ENCODE measurements at places on chromosomes 7 and 10. TPM values are rescaled to one million over a fixed set of nuclear protein-coding genes. Genes with fewer than 3 reads are reported as not detected.
A peak's percentile ranks its signal among the peaks of the same experiment; 100 is the strongest.

NXPH1 gene
- polyA plus RNA-seq, result 0.22 TPM

MSS51 gene
- 2.0 TPM for polyA plus RNA-seq

DNA sequence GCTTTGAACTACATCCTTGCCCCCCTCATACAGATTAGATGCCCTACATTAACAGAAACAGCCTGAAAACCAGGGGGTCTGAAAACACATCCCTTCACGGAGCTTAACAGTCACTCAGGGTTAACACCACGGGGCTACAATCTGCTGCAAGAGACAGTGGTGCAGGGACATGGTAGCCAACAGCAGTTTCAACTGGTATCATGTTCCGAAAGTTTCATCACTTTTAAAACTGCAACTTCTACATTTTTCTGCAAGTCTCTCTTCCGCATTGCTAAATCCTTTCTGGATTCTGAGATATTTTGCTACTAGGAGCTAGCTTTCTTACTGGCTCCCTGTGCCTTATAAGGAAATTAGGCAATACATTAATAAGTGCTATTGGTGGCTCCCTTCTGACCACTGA, 92.6 kb downstream of the JAZF1 start:
- no peak for DNase-seq

GJD4 gene
- polyA plus RNA-seq, result not detected

DNA sequence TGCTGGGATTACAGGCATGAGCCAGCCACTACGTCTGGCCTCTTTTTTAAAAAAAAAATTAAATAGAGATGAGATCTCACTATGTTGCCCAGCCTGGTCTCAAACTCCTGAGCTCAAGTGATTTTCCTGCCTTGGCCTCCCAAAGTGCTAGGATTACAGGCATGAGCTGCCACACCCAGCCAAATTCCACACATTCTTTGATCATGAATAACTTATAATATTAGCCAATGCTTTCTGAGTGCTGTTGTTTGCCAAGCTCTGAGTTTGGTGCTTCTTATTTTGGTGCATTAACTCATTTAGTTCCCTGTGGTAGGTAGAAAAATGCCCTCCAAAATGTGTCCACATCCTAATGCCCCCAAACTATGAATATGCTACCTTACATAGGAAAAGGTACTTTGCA, 47.2 kb upstream of the MKI67 start:
- no peak for DNase-seq

ADCYAP1R1 gene
- 0.73 TPM for polyA plus RNA-seq

- no peak for DNase-seq
These were observed 55.3 kb downstream of the STK32C start for GRCh38 chr10:132252412-132252811.

DNA sequence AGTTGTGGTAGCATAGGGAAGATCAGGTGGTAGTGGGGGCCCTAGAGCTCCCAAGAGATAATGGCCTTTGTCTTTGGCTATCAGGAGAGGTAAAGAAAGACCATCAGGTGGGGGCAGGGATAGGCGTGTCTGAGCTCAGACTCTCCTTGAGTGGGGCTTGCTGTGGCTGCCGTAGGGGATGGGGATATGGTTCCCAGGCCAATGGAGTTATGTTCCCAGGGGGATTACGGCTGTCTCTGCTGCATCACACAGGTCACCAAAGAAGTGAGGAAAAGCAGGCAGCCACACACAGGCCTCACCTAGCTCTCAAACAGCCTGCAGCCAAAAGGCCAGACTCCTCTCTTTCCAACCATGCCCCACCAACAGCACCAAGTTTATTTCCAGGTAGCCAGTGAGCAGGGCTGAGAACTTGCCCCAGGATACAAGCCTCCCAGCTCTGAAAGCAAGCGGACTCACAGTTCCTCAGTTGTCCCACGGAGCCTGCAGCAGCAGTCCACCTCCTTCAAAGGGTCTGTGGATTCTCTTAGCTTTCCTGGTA, 37.6 kb upstream of the C1QL3 start:
- no peak for DNase-seq

DNA sequence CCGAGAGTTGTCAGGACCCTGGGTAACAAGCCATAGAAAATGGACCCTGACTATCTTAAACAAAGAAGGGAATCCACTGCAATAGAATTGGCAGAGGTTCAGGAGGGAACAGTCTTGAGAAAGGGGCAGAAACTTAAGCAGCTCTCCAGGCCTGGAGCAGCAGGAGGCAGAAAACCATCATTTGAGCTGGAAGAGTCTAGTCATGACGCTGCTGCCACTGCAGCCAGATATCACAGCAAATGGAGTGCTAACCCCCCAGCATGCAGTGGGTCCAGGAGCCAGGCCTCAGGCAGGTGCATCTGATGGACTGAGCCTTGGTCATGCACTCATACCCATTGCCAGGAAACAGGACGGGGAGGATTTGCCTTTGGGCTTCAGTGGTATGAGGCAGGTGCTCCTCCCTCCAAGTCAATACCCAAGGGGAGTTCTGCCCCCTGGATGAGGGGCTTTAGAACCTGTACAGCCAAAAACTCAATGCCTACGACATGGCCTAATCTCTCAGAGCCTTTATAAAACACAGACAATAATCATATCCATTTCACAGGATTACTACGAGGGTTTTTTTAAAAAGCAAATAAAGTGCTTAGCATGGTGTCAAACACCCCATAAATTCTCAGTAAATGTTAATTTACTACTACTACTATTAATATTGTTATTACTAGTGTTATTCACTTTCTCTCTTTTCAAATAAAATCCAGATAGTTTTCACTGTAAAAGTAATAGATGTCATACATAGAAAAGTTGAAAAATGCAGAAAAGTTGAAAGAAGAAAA, 30.7 kb downstream of the DUSP5 start:
- DNase-seq, result no peak

DNA sequence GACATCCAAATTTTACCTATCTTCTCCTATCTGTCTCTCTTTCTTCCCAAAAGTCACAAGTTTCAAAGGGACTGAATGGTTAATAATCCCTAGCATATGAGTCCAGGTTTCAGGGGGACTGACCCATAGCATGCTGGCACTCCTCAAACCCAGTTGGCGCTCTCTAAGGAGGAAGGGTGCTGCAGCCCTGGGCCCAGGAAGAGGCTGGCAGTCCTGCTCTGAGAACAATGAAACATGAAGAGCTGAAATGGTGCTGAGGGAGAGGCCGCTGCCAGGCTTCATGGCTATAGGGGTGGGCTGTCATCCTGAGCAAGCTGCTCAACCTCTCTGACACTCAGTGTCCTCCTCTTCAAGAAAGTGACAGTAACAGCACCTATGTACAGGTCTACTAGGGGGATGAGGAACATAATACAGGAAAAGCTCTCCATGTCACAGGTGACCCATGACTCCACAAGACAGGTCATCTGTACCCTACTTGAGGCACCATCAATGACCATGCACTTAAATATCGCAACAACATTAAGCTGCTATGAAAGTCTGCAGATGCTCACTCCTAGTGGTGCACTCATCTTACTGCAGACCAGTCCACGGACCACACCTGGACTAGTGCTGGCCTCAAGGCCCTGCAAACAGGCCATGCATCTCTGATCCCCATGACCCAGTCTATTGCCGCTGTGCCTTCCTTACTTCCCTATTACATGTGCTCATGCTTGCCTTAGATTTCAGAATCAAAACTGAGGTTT, 17.0 kb downstream of the COBL start:
- DNase-seq, result no peak

RBP4 gene
- 0.27 TPM for polyA plus RNA-seq

DNA sequence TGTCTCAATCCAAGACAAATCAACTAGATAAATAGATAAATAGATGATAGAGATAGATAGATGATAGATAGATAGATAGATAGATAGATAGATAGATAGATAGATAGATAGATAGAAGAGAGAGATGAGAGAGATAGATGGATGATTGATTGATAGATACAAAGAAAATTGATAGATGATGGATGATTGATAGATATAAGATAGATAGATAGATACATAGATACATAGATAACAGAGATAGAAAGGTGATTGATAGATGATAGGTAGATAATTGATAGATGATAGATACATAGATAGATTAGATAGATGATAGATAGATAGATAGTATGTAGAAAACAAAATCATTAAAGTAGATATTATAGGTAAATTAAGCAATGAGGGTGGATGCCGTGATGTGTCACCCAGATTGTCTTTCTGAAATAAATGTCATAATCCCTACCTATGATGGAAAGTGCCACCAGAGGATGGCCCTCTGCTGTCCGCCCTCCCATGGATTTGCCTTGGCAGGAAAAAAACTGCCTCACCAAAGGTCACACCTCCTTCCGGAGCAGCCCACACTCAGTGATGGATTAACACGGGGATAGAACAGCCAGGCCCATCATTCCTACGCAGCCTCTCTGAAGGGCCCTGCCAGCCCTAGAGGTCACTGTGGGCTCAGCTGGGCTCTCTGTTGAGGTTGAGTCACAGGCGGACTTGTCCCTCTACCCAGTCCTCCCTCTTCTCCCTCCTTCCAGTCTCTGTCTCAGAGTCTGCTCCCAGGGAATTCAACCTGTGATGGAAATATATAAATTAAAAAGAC, 50.8 kb downstream of the KCNH2 start:
- DNase-seq, result no peak

- DNase-seq, result no peak
These were observed 138.1 kb downstream of the ARHGAP22 start for GRCh38 chr10:48466611-48467240.

GRCh38 chr10:24900888-24901685, 51.3 kb downstream of the PRTFDC1 start:
- DNase-seq, result no peak

DNA sequence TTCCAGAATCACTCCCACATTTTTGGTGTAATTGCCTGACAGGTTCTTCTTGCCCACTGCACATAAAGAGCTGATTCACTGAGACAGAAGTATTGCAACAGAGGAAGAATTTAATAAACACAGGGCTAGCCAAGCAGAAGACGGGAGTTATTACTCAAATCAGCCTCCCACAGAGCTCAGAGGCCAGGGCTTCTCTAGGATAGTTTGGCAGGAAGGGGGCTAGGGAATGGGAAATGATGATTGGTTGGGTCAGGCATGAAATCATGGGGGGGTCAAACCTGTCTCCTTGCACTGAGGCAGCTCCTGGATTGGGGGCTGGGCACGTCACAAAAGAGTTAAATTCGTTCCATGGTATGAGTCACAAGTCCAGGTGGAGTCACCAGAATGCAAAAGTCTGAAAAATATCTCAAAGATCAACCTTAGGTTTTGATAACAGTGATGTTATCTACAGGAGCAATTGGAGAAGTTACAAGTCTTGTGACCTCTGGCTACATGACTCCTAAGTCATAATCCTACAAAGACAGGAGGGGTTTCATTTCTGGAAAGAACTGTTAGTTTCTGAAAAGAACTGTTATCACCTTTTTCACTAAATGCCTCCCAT, 30.2 kb upstream of the ERCC6 start:
- DNase-seq, result no peak

DNA sequence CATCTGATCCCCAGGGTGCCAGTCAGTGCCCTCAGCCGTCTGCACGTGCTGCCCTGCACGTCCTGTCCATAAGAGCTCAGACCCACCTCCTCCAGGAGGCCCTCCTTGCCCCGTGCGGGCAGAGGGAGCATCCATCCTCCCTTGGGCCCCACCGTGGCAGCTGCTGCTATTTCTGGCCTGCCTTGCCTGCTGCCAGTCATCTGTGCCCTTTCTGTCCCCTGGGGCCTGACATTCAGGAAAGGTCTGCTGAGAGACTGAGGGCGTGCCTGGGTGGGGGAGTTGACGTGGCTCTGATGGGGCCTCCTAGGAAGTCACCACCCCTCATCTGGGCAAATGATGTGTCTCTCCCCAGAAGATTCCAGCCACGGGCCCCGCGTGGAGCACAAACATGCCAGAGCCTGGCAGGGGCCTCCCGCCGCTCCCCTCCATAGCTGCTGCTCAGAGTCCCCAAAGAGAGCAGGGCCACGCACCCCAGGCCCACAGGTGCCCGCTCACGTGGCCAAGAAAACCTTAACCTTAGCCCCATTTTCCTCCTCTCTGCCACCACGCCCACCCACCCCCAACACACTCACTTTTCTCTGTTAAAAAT, 21.8 kb downstream of the DPYSL4 start:
- DNase-seq, result no peak

GRCh38 chr10:88949051-88949450, 3.5 kb downstream of the ACTA2 start:
- DNase-seq, result no peak

ADRB1 gene
- 0.13 TPM for polyA plus RNA-seq

SYNPO2L gene
- polyA plus RNA-seq, result 0.29 TPM

NEURL1 gene
- polyA plus RNA-seq, result 0.99 TPM

GRCh38 chr10:46308666-46309450, 22.1 kb downstream of the ANTXRL start:
- no peak for DNase-seq

GRCh38 chr7:48033922-48034321, 1.4 kb upstream of the C7orf57 start:
- DNase-seq, result no peak

ANKRD1 gene
- polyA plus RNA-seq, result 0.08 TPM

DNA sequence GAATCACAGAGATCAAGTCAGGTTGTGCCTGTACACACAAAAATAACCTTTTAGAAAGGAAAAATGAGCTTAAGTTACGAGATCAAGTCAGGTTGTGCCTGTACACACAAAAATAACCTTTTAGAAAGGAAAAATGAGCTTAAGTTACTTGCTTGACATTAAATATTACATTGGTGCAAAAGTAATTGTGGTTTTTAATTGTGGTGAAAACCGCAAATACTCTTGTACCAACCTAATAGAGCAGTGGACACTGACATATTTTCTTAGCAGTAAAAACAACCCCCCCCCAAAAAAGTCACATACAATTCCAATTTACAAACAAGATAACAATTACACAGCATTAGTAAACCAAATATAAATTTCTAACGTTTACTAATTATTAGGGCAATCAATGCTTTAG, 595.6 kb downstream of the GRM8 start:
- DNase-seq, result no peak

GRCh38 chr7:42471573-42472174, 234.7 kb upstream of the GLI3 start:
- no peak for DNase-seq

SLC26A5 gene
- 0.22 TPM for polyA plus RNA-seq

GRCh38 chr7:105876964-105877601, 684 bp upstream of the ATXN7L1 start:
- no peak for DNase-seq

DNA sequence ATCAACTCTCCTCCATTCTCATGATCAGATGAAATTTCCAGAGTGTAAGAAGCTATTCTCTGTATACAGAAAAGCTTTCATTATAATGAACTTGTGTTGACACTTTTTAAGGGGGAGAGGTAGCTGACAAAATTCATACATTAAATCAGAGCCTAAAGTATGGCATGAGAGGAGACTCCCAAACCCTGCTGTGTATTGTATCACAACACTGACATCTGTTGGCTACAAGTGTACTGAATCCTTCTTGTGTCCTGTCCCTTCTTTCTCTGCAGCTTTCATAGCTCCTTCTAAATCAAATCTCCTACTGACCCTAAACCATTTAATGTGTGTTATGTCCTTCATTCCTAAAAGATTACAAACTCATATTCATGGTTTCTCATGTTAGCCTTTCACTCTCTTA, 70.9 kb downstream of the GCC1 start:
- peak; percentile 6 for DNase-seq

DNA sequence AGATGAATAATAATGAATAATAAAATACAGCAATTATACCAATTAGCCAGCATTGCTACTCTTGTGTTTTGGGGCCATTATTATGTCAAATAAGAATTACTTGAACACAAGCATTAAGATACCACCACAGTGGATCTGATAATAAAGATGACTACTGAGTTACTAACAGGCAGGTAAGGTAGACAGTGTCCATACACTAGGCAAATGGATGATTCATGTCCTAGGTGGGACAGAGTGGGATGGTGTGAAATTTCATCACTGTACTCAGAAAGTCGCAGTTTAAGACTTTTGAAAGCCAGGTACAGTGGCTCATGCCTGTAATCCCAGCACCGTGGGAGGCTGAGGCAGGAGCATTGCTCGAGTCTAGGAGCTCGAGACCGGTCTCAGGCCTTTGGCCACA, 8.7 kb upstream of the UNC5B start:
- DNase-seq, result no peak

VWC2 gene
- polyA plus RNA-seq, result 1.1 TPM
